ENCODE measurements at places on chromosomes 16 and 17.

DNA sequence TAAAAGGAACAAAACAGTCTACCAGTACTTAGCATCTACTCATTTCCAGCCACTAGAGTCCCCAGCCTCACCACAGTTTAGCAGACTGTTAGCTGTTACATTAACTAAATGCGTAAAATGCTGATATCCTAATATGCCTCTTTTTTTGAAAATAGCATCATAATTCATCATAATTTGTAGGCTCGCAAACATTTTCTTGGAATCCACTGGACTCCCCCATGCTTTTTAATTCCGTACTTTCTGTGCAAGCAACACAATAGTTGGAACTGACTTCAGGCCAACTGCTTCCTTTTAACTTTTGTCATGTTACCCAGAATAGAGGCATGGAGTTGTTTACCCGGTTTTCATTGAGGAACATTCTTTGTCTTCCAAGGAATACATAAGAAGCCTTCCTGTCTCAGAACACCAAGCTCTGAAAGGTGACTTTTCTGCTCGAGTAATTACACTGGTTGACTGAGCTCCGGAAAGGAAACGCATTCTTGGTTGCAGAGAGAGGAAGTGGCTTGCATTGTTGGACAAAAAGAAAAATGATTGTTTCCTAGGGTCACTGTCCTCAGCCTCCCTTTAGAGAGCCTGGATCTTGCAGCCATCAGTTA is 30.9 kb upstream of the SEC14L1 start:
- DNase-seq, result no peak

DNA sequence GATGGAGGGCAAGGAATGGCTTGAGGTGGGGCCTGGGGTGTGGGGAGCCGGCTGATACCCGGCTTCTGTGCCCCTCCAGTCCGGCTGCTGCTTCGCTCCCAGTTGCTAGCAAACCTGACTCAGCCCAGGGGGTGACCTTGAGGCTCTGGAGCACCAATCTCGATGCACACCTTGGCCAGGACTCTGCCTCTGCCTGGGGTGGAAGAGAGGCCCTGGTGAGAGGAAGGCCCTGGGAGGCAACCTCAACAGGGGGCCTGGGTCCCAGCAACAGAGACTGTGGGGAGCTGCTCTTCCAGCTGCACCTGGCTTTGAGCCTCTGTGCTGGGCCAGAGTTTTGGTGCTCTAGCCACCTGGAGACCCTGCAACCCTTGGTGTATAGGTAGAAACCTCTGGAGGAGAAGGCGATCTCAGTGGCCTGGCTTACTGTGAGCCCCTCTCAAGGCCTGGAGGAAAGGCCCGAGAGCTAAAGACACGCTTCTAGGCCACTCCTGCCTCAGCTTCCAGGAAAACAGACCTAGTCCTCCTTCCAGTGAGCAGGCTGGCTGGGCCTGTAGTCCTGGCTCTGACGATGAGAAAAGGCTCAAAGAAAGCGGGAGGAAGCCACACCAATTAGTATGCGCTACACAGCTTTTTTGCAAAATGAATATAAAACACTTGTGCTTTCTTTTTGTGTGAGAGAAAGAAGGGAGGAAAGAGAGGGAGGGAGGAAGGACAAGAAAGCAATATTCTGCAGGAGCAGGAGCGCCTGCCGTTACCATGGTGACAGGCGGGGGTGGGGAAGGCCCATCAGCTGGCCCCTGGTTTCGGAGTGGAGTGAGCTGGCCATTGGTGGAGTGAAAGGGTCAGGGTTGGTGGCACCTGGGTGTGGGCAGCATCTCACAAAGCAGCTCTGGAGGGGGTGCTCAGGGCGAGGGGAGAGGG is 51.0 kb downstream of the VAC14 start:
- no peak for DNase-seq

DNA sequence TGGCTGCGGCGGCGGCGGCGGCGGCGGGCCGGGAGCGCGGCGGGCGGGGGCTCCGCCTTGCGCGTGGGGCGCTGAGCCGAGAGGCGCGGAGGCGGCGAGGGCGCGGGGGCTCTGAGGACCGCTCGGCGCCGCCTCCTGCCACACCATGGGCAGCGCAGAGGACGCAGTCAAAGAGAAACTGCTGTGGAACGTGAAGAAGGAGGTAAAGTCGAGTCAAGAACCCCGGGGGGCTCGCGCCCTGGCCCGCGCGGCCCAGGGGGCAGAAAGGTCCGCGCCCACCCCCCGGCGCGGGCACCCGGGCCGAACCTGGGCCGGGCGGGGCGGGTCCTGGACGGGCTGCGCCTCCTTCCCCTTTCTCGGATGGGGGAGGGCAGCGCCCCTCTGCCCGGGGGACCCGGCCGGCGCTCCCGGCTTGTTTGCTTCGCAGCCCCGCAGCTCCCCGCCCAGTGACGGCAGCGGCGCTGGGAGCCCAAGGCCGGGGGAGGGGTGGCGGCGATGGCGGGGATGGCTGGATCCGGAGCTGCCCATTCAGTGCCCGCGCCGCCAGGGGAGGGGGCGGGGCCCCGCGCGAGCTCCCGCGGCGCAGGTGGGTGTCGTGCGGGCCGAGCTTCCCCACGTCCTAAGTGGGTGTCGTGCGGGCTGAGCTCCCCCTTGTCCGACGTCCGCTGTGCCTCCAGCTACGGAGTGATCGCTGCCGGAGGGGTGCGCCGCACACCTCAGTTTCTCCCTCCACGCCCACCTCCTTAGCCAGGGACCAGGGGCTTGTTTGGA is 428 bp downstream of the SGSM2 start:
- DNase-seq, result no peak

DNA sequence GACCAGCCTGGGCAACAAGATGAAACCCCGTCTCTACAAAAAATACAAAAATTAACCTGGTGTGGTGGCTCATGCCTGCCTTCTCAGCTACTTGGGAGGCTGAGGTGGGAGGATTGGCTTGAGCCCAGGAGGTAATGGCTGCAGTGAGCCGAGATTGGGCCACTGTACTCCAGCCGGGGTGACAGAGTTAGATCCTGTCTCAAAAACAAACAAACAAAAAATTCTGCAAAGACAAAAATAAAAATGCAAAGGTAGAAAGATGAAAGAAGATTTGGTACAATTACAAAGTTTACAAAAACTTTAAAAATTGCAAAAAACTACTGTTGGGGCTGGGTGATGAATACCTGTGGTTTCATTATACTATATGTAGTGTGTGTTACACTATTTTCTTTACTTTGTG is 5.5 kb upstream of the CDH1 start:
- DNase-seq, result no peak

GRCh38 chr16:78258375-78259065 is 159.1 kb downstream of the WWOX start:
- DNase-seq, result no peak

DNA sequence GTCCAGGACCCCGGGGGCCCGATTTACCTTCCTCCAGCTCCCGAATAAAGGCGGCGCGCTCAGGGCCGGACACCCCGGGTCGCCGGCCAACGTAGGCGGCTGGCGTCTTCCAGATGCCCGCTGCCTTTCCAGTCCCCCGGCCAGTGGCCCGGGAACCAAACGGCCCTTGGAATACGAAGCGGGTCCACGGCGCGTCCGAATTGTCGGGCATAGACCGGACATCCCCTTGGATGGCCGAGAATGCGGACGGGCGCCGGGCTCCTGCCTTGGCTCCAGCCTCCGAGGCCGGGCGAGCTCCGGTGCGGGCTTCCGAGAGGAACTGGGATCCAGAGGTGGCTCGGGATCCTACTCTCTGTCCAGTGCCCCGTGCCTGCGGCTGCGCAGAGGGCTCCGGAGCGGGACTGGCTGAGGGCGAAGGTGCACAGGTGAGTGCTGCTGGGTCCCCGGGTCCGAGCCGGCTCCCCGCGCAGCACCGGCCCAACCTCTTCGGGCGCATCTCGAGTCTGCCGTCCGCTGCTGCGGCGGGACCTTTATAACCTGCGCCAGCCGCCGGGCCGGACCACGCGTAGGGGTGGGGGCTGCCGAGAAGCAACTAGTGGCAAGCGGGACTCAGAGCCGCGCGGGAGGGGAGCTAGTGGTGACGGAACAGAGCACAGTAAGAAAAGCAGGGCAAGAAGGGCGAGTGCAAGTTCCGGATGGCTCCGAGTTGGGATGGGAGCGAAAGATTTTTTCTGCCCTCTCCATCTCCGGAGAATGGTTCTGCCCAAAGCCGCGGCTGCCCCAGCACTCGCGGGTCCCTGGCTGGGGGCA is at the start of gene HAP1:
HAP1 (minus strand) TSS at position 505 of the 810 bp plus-strand sequence; CDS start at position 496, 9 bp downstream.
- DNase-seq, result no peak
